Right kidney (tissue), 9 donors: ENCODE measurements at places on chromosomes 1 and 21.

- no peak for DNase-seq
Measured at GRCh38 chr1:65881067-65881594, 88.4 kb downstream of the PDE4B start.

- DNase-seq = no peak
Measured at GRCh38 chr1:232557502-232558191, 72.3 kb downstream of the SIPA1L2 start.

- no peak for DNase-seq
Measured at GRCh38 chr1:56295949-56296929, 283.1 kb downstream of the PLPP3 start.

DNA sequence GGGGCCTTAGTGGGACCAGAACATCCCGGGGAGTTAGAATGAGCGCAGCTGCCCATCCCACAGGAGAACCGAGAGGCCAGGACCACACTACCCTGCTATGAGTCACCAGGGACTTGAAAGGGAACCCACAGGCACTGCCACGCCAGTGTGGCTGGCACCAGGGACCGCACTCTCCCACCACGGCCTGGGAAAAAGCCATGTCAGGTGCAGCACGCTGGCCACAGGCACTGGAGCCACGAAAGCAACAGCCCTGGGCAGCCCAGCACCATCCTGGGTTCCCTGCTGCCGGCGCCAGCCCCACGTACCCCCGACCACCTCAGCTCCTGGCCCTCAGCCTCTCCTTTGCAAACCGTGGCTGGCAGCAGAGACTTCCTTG is 14.1 kb upstream of the TMEM240 start:
- no peak for DNase-seq

- DNase-seq = no peak
Measured at GRCh38 chr1:15358565-15359133, 51.0 kb upstream of the EFHD2 start.

DNA sequence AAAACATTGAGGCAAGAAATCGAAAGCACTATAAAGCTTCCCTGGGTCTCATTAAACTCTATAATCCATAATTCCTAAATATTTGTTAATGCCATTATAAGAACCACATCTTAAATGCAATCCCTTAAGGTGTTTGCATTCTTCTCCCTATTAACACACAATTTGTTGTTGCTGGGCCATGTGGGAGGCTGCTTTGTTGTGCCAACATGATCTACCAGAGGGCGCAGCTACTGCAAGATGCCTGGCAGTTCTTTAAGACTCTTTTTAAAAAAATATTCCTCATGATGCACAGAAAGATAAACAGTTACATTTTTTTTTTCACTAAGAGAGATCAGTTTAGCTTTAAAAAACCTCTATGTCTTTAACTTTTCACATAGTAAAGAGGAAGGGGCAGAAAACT is 39.0 kb upstream of the BCAS2 start:
- no peak for DNase-seq

GRCh38 chr1:121445679-121446078 is 260.9 kb downstream of the SRGAP2C start:
- DNase-seq = no peak

GRCh38 chr1:163201906-163202305 is 810 bp downstream of the RGS5 start:
- no peak for DNase-seq

DNA sequence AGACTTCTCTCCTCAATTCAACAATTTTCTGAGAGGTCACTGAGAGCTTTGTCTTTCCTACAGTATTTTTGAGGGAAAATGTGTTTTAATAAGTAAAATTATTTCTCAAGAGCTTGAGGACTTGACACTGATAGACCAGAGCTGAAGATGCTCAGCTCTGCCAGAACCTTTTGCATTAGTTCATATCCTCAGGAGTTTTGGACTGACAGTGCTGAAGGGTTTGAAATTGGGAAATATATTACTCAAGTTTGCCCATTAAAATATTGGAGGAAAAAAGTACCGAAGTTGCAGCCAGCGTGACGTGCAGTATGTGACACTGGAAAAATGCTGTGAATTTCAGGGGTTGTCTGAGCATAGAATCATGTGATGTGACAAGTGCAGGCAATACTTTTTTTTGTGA is 346.6 kb upstream of the DPYD start:
- no peak for DNase-seq

DNA sequence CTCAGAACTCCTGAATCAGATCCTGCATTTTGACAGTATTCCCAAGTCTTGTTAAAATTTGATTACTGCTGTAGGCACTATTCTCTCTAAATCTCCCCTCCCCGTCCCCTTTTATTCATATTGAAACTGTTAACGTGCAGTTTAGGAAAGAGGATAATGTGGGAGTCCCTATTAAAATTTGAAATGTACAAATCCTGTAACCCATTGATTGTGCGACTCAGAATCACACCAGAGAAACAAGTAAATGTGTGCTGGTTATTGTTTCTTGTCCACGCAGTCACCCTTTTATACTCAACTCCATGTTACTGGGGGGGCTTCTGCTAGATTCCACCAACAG is 584 bp upstream of the LTN1 start:
- DNase-seq = no peak
